ENCODE measurements at places on chromosomes 2 and 18. TPM values are rescaled to one million over a fixed set of nuclear protein-coding genes. Genes with fewer than 3 reads are reported as not detected.

GRCh38 chr2:98378901-98379300 is 32.6 kb downstream of the CNGA3 start:
- H3K4me3 ChIP-seq = no peak overlapping the region
- no peaks in the 10 kb centered on the region for H3K27me3 ChIP-seq
- no peaks in the 10 kb centered on the region for H3K36me3 ChIP-seq
- peak; percentile 48 for DNase-seq
- no peak overlapping the region for H3K27ac ChIP-seq

DNA sequence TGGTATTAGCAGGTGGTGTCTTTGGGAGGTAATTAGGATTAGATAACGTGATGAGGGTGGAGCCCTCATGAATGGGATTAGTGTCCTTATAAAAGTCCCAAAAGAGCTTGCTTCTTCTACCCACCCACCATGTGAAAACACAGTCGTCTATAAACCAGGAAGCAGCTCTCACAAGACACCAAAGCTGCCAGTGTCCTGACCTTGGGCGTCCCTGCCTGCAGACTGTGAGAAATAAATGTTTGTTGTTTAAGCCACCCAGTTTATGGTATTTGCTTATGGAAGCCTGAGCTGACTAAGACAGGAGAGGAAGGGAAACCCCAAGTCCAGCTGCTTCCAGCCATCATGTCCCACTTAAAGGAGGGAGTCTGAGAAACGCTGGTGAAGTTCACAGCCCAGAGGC is 13.6 kb downstream of the ADI1 start:
- H3K4me3 ChIP-seq = no peak overlapping the region
- no peaks in the 10 kb centered on the region for H3K36me3 ChIP-seq
- H3K4me1 ChIP-seq = peaks cover 1% of the 10 kb centered on the region

DNA sequence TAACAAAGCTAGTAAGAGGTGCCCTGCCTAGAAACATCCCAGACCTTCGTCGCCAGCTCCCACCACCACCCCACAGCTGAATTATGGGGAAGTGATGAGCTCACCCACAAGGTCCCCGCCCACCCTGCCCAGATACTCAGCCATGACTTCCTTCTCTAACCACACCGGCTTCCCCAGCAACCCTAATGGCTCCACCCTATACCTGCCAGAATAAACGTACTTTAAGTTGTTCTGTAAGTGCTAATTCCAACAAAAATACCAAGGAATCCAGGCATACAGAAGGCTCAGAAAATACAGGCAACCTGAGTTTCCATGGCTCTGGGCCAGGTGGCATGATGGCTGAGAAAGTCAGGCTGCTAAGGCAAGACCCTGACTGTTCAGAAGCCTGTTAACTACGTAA is 39.1 kb downstream of the TMEM163 start:
- H3K36me3 ChIP-seq = no peaks in the 10 kb centered on the region
- H3K27me3 ChIP-seq = no peaks in the 10 kb centered on the region
- no peak overlapping the region for H3K4me3 ChIP-seq
- no peak for DNase-seq

DNA sequence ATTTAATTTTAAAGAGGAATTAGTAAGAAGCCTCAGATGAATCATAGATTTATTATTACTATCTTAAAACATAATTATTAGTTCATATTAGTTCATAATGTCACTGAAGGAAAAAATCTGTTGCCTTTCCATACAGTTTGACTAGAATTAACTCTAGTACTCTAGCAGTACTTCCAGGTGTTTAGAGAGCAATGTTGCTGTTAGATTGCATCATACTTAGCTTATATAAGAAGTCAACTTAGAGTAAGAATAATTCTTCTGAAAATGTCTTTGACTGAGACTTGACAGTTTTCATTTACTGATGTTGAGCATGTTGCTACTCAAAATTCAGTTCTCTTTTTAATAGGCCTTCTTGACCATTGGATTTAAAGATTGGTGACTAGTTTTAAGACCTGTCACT is 4.7 kb downstream of the RAB3GAP1 start:
- H3K4me3 ChIP-seq = no peak overlapping the region
- H3K27ac ChIP-seq = no peak overlapping the region
- DNase-seq = no peak
- H3K27me3 ChIP-seq = no peaks in the 10 kb centered on the region
- no peaks in the 10 kb centered on the region for H3K4me1 ChIP-seq

Gene GALNT13
- total RNA-seq = 4.7 TPM

DNA sequence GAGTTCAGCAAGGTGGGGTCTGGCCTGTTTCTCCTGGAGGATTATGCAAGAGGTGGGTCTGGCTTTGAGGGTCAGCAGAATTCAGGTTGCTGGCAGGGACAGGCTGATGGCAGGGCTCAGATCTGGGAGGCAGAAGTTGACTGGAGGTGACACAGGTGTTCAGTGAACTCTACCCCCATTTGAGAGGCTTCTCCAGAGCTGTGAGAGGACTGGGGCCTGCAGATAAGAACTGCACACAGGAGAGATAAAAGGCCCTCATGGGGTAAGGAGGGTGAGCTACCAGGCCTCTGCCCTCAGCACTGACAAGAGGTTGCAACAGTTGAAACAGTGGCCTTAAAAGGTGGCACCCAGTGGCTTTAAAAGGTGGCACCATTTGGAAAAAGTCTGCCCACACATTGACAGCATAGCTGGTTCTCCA is 13.1 kb downstream of the MOCOS start:
- H3K36me3 ChIP-seq = no peaks in the 10 kb centered on the region
- H3K27ac ChIP-seq = no peak overlapping the region
- H3K4me3 ChIP-seq = no peak overlapping the region
- no peak for DNase-seq
- H3K4me1 ChIP-seq = no peaks in the 10 kb centered on the region

Gene EEF1B2
- total RNA-seq = 768 TPM

Gene IL1RN
- 0.36 TPM for total RNA-seq

Gene PHOSPHO2
- total RNA-seq = 5.8 TPM

- DNase-seq = no peak
- H3K4me3 ChIP-seq = no peak overlapping the region
- peaks cover 5% of the 10 kb centered on the region for H3K4me1 ChIP-seq
- H3K36me3 ChIP-seq = no peaks in the 10 kb centered on the region
- H3K27me3 ChIP-seq = no peaks in the 10 kb centered on the region
Observed at GRCh38 chr18:63229971-63230370, 89.6 kb downstream of the BCL2 start.

GRCh38 chr2:202122163-202122540 is 49.1 kb downstream of the KIAA2012 start:
- no peak overlapping the region for H3K27ac ChIP-seq
- H3K4me3 ChIP-seq = no peak overlapping the region
- no peaks in the 10 kb centered on the region for H3K27me3 ChIP-seq
- H3K36me3 ChIP-seq = no peaks in the 10 kb centered on the region
- H3K4me1 ChIP-seq = peaks cover 1% of the 10 kb centered on the region

Gene ARHGEF4
- 26.9 TPM for total RNA-seq

GRCh38 chr2:178522950-178523595 is 42.8 kb downstream of the PLEKHA3 start:
- no peaks in the 10 kb centered on the region for H3K36me3 ChIP-seq
- H3K4me1 ChIP-seq = peaks cover 1% of the 10 kb centered on the region
- peak; percentile 84 for DNase-seq
- no peaks in the 10 kb centered on the region for H3K27me3 ChIP-seq

DNA sequence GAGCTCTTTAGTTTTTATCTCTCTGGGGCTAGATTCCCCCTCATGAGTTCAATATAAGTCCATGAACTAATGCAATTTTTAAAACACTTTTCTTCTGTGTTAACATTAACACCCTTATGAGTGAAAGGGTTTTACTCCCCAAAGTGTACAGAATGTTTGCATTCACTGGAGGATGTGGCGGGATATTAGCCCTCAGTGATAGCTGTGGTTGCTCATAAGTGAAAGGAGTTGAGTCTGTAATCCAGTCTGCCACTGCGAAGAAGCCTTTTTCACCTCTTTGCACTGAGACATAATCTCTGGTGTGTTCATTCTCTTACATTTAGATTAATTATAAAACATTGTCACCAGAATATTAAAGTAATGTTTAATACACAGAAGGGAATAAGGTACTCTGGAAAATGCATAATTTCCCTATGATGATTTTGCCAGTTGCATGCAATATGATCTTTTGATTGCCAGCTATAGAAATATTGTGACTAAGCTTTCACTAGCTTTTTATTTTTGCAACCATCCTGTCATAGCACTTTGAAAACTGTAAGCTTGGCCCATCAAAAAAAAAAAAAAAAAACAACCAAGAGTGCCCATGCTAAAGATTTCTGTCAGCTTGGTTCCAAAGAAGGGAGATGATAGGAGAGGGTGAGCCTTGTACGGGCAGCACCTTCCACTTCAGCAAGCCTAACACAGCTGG is 113.2 kb downstream of the BCL11A start:
- H3K36me3 ChIP-seq = no peaks in the 10 kb centered on the region
- DNase-seq = no peak
- H3K4me1 ChIP-seq = no peaks in the 10 kb centered on the region
- H3K27me3 ChIP-seq = no peaks in the 10 kb centered on the region
- no peak overlapping the region for H3K27ac ChIP-seq

Gene DSC2
- total RNA-seq = 0.96 TPM

DNA sequence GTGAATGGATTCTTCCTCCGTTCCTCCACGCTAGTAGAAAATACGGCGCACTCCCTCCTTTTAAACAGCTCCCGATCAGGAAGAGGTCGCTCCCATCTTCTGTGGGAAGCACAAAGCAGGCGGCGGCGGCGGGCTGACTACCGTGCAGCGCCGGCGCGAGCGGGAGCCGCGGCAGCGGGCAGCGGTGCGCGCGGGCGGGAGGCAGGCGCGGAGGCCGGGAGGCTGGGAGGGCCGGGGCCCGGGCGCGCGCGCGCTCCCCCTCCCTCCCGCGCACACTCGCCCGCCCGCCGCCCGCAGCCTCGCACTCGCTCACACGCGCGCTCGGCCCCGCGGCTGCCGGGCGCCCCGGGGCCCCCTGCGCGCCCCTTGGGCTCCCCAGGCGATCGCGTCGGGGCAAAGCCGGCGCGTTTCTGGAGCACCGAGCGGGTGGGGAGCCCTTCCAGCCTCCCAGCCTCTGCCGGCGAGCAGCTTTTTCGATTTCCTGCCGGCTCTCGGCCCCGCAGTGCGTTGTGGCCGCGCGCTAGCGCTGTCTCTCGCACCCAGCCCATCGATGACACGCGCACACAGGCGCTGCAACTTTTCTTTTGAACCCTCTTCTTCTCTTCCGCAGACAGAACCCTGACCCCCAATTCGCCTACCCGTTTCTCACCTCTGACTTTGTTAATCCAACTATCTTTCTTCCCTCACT is at the start of gene SLC8A1:
TSS of gene SLC8A1 (minus strand) at position 173 of the 688 bp plus-strand sequence.
- DNase-seq = peak; percentile 37
- H3K27ac ChIP-seq = no peak within 1 kb of the TSS
- H3K4me3 ChIP-seq = peak within 1 kb of the TSS; percentile 59
- peaks cover 4% of the 10 kb centered on the region for H3K4me1 ChIP-seq
- no peaks in the 10 kb centered on the region for H3K27me3 ChIP-seq
- no peaks in the 10 kb centered on the region for H3K36me3 ChIP-seq

- DNase-seq = peak; percentile 17
- H3K4me3 ChIP-seq = no peak overlapping the region
- H3K27me3 ChIP-seq = no peaks in the 10 kb centered on the region
- no peaks in the 10 kb centered on the region for H3K36me3 ChIP-seq
- H3K4me1 ChIP-seq = peaks cover 1% of the 10 kb centered on the region
Observed at GRCh38 chr2:204452464-204453023, 92.7 kb upstream of the PARD3B start.

DNA sequence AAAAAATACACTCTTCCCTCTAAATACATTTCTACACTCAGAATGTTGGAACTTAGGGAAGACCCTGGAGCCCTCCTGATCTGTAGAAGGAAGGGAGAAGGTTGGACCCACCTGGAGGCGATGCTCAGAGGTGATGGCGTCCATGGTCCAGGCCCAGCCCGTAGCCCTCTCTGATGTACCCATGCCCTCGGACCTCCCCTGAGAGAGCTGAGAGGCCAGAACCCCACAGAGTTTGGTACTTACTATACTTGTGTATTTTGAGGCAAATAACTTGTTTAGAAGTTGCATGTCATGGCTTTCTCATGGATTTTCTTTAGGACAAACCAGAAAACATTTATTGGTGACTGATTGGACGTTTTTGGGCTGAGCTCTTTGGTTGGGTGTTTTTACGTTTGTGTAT is 10.5 kb downstream of the CTDP1 start:
- peaks cover 3% of the 10 kb centered on the region for H3K4me1 ChIP-seq
- no peak overlapping the region for H3K4me3 ChIP-seq
- no peak overlapping the region for H3K27ac ChIP-seq
- no peaks in the 10 kb centered on the region for H3K27me3 ChIP-seq

- H3K4me1 ChIP-seq = no peaks in the 10 kb centered on the region
- DNase-seq = no peak
Observed at GRCh38 chr2:119232666-119232993, 9.0 kb downstream of the STEAP3 start.

DNA sequence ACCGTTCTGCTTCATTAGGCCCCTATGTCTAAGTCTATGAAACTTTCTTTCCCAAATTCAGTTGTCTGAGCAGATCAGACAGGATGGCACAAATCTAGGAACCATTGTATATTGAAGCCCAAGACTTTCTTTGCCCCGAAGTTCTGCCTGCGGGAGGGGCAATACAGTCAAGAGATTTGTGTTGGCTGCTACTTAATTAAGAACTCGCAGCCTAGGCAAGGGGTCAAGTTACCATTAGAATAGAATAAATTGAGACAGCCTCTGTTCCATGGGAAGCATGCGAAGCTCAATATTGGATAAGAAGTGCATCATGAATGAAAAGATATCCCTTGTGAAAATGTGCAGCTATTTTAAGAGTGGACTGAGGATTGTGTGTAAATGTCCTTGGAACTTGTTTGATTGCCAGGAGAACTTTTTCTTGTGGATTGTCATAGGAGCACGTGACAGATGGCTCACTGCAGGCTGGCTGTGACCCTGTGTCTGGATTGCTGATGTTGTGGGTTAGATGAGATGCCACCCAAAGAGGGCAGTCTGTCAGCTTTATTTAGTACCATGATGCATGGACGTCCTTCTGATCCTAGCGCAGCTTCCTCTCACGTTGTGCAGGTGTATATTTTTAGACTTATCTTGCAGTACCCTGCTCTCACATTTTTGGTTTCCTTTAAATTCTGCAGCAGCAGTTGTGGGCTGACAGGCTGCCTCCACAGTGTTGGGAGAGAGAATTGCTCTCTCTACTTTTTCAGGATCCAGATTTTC is 30.9 kb downstream of the HAUS1 start:
- no peaks in the 10 kb centered on the region for H3K27me3 ChIP-seq
- H3K4me3 ChIP-seq = no peak overlapping the region
- H3K36me3 ChIP-seq = no peaks in the 10 kb centered on the region
- DNase-seq = no peak
- no peak overlapping the region for H3K27ac ChIP-seq
- peaks cover 1% of the 10 kb centered on the region for H3K4me1 ChIP-seq

- no peaks in the 10 kb centered on the region for H3K36me3 ChIP-seq
- peaks cover 2% of the 10 kb centered on the region for H3K4me1 ChIP-seq
- no peak overlapping the region for H3K27ac ChIP-seq
- H3K27me3 ChIP-seq = no peaks in the 10 kb centered on the region
Observed at GRCh38 chr2:226130192-226130591, 669.4 kb downstream of the IRS1 start.

Gene GPR55
- not detected for total RNA-seq

Gene MPP4
- 0.10 TPM for total RNA-seq

Gene FHL2
- 765 TPM for total RNA-seq

- H3K4me3 ChIP-seq = peak overlapping the region; percentile 15
- no peak for DNase-seq
- peak overlapping the region; percentile 84 for H3K27ac ChIP-seq
Observed at GRCh38 chr18:75249672-75250470, 39.3 kb downstream of the TSHZ1 start.
